ENCODE measurements at places on chromosomes 2 and 18. TPM values are rescaled to one million over a fixed set of nuclear protein-coding genes. Genes with fewer than 3 reads are reported as not detected.

Gene BCL11A
- 0.94 TPM for polyA plus RNA-seq

Gene PFN4
- 1.9 TPM for polyA plus RNA-seq

Gene TMEM247
- not detected for polyA plus RNA-seq

Gene COL3A1
- polyA plus RNA-seq: 7,434 TPM
